ENCODE measurements at places on chromosomes 11 and 22. TPM values are rescaled to one million over a fixed set of nuclear protein-coding genes. Genes with fewer than 3 reads are reported as not detected.

Gene KDELR3
- 218 TPM for total RNA-seq

Gene SCT
- not detected for total RNA-seq

Gene CDPF1
- total RNA-seq: 10.4 TPM

Gene OR5M3
- total RNA-seq: not detected

All from smooth muscle cell of the umbilical artery (primary cell).